ENCODE measurements at places on chromosomes 3 and 15.

DNA sequence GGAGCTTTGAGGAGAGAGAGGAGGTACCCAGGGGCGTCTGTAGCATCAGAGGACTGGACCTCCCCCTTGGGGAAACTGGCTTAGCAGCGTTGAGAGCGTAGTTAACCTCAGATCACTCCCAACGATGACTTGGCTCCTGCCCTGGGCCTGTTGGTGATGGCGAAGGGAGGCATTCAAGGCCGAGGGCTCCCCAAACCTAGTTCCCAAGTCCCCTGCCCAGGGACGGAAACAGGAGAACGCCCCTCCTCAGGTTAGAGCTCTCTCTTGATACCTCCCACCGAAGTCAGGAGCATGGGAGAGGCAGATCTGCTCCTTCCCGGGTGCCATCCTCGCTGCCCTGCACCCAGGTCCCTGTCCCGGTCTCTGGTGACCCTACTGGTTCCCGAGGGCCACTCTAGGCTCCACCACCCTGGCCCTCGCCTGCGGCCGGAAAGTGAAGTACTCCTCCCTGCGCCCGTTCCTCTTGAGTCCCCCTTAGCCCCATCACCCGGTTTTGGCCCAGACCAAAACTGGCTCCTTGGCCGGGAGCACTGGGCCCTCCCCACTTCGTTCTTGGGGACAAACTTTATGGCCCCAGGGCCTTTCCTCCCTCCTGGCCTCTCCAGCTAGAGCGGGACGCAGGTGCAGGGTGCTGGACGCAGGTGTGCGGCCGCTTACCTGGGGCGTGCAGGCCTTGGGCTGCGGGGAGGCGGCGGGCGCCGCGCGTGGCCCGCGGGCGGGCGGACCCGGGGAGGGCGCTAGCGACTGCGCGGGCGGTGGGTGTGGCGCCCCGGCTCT lies 2.6 kb upstream of the SKOR1 start:
- DNase-seq, result no peak

DNA sequence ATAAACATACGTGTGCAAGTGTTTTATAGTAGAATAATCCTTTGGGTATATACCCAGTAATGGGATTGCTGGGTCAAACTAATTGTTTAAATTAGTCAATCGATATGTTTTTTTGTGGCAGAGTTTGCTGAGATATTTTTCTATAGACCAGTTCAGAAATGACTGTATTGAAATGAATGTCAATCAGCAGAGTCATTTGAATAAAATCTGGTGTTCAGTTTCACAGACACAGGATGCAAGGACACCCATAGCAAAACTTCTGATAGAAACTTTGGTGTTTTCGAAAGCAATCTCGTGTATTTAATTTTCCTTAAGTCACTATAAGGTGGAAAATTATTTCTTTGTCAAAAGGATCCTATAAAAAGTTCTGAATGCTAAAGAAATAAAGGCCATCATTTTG lies 434.4 kb downstream of the RAP2B start:
- no peak for DNase-seq

DNA sequence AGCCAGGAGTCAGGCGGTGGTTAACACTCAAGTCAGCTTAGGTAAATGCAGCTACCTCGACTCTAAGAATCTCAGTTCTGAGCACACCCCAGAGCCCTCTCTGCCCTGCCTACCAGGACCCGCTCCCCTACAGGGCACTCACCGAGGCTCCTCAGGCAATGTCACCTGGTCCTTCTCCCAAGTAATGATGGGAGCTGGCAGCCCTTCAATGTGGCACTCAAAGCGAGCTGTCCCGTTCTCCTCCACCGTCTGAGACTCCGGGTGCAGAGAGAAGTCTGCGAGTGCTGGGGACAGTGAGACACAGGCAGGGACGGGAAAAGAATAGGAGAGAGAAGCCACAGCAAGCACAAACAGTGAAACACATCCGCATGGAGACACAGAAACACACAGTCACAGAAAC lies 12.7 kb downstream of the IGDCC4 start:
- DNase-seq, result no peak

DNA sequence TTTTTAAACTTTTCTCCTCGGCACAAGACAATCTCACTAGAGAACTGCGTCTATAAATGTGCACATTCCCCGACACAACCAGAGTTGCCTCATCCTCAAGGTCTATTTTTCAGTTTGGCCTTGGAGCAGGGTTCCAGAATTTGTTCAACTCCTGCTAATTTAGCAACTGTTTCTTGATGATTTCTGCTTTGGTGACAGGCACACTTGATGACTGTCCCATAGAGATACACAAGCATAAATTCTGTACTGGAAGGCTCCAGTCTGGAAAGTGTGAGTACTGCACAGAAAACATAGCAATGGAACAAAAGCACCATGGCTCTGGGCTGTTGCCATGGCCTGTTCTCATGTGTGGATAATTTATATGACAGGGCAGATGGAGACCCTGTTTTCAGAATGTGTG lies 379.6 kb upstream of the PDZRN3 start:
- no peak for DNase-seq

GRCh38 chr3:99410789-99411311 lies 227.5 kb upstream of the COL8A1 start:
- no peak for DNase-seq

- DNase-seq, result no peak
Measured at GRCh38 chr3:158443632-158444031, 127.4 kb upstream of the MLF1 start.
